T-helper 17 cell (primary cell): ENCODE measurements at places on chromosomes 12 and 14.

DNA sequence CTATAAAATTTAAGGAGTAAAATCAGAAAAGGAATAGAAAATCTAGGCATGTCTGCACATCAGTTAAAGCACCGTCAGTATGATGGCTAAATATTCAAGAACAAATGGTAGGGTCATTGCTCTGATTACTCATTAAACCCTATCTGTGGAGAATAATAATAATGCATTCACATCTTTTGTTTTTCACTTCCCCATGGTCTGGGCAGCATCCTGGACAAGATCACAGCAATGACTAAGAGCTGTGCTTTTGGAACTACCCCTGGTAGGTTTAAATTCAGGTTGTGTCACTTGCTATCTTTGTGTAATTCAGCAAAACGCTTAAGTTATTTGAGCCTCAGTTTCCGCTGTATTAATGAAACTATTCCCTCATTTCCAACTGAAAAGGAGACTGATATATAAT, 33.1 kb downstream of the C12orf42 start:
- no peak for DNase-seq

- no peak for DNase-seq
Measured at GRCh38 chr12:3629057-3629830, 123.7 kb downstream of the CRACR2A start.

DNA sequence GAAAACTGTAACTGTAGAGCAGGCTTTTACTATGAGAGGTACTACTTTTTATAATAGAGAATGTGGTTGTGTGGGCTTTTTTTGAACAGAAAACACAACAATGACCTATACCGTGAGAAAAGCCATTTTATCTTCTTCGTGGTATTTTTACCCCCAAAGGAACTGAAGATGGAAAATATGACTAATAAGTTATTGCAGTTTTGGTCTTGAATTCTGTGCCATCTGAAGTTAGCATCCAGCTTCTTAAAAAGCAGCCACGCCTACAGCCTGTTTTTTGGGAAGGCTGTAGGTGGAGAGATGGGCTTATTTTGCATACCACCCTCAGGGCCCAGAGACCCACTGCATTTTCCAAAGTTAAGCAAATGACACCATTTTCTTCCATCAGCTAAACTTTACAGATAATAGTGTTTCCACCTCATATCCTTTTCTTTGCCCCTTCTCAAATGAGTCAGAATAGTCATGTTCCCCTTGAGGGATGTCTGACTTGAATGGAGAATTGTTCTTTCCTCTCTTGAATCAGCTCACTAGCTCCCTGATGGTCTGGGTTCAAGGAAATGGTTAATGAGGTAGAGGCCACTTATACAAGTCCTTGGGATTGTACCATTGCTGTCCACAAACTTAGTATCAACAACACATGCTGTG, 53.0 kb downstream of the TBC1D30 start:
- DNase-seq = no peak

DNA sequence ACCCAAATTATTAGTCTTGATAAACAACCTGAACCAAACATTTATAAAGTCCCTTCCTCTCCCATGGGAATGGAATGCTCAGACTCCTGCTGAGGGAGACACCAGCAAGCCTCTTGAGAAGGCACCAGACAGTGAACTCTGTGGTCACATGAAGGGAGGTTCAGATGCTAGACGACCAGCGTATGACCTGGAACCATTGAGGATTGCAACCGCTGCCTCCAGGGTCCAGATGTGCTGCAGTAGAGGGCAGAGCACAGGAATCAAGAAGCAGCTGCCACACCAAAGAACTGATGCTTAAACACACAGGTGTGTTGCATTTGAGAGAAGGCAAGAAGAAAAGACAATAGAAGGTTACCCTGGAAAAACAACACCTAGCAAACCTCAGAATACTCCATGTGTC, 592.4 kb downstream of the AACS start:
- DNase-seq = no peak

GRCh38 chr12:5433081-5433844, 1.4 kb downstream of the NTF3 start:
- DNase-seq = no peak

DNA sequence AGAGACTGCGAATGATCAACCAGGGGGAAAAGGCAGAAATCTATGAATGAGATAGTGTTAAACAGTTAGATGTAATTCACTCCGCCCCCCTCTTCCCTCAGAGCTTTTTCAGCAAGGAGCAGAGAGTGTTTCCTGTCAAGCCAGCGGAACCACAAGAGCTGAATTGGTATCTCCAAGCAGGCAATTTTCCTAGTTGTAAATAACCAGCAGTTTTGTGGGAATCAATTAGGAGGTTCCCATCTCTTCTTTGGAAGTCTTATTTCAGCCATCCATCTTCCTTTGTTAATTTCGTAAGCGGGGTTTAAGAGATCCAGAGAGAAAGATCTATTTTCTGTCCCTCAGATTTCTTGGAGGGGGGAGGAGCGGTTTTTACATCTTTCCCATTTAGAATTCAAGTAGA, 178.0 kb downstream of the FOXN3 start:
- no peak for DNase-seq

DNA sequence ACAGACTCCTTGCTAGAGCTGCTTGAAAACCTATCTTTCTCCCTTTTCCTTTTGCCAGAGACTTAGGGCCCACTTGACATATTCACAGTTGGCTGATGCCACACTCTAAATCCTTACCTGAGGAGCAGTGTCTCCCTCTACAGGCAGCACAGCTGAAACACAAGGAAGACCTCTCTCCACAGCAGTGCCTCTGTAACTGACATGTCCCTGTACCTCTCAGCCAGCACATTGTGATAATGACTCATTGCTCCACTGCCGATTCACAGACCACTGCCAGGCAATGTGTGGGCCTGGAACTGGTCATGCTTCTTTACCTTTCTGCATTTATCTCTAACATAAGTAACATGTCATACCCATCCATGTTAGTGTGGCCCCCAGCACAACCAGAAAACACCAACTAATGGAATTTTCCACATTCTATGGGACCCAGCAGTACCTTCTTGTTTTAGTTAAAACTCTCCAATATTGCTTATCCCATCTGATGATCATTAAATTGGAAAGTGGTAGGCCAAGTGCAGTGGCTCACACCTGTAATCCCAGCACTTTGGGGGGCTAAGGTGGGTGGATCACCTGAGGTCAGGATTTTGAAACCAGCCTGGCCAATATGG, 56.5 kb downstream of the GTF2A1 start:
- peak; percentile 7 for DNase-seq

DNA sequence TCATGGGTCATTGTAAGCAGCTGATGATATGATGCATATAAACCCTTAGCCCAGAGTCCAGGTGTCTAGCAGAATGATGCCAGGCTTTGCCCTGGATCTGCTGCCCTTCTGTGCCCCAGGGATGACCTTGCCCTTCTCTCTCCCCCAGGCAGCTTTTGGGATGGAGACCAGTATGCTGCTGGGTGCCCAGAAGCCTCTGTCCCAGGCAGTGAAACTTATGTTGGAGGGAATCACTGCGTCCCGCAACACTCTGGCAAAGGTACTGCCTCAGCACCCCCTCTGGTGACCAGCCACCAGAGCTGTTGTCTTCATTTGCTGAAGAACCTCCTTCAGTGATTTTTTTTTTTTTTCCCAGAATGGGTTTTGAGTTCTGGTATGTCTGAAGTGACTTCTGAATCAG, 23.3 kb downstream of the CYP46A1 start:
- no peak for DNase-seq

GRCh38 chr14:99450266-99450665, 30.4 kb downstream of the SETD3 start:
- no peak for DNase-seq

GRCh38 chr12:69435644-69436043, 34.5 kb upstream of the FRS2 start:
- no peak for DNase-seq

DNA sequence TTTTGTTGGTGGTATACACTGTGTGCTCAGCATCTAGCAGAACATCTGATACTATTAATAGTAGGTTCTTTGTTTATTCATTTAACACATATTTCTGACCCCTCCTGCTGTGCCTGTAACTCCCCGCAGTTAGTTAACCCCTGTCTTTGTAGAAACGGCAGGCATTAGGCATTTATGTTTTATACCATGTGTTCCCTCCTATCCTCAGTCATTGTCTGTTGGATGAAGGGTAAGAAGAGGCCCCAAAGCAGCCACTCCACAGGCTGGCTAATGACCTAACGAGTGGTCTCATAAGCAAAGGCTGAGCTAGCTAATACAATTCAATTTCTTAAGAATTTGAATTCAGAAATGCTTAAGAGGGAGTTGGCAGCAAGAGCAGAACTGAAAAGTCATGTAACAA, 170.8 kb downstream of the TMX1 start:
- DNase-seq = no peak

DNA sequence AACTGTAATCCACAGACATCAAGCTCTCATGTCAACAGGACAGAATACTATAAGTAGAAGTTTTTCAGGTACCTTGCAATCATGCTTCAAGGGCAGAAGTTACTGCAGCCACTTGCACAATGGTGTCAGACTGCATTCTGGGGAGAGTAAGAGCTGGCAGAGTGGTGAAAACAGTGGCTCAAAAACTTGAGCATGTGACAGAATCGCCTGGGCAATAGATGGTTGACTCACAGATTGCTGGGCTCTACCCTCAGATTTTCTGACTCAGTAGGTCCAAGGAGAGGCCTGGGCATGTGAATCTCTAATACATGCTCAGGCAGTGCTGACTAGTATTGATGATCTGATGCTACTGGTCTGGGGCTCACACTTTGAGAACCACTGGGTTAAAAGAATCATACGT, 187.8 kb downstream of the TBX5 start:
- no peak for DNase-seq

DNA sequence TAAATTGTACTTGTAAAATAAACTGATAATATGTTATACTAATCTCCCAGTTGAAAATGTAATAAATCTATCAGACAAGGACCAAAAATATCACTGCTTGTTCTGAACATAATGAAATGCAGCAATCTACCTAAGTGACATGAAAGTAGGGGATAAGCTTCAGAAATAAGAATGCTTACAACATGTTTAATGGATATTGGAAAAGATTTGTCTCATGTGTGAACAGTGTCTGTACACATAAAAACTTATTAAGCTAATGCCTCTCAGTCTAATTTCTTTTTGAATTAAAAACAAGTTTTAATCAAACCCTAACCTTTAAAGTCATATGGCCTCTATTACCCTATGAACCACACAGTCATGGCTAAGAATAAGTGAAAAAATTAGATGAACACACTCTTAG, 465.3 kb downstream of the MDGA2 start:
- no peak for DNase-seq

DNA sequence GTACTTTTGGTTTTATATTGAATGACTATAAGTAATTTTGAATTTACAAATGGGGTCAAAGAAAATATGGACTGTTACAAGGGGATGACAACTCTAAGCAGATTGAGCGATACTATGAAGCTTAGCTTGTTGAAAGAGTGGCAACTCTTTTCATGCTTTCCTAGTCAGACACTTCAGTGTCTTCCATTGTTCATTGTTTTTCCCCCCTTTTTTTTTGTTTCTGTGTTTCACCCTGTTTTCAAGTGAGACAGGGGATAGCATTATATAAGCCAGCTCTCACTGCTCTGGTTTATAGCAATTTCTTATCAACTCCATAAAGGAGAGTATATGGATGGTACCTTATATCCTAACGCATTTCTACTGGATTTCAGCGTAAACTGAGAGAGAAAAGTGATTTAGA, 24.6 kb downstream of the PEBP1 start:
- DNase-seq = no peak

- DNase-seq = no peak
Measured at GRCh38 chr12:50192908-50193307, 25.7 kb upstream of the CERS5 start.

- DNase-seq = no peak
Measured at GRCh38 chr14:72619111-72619571, 274.8 kb downstream of the DPF3 start.

DNA sequence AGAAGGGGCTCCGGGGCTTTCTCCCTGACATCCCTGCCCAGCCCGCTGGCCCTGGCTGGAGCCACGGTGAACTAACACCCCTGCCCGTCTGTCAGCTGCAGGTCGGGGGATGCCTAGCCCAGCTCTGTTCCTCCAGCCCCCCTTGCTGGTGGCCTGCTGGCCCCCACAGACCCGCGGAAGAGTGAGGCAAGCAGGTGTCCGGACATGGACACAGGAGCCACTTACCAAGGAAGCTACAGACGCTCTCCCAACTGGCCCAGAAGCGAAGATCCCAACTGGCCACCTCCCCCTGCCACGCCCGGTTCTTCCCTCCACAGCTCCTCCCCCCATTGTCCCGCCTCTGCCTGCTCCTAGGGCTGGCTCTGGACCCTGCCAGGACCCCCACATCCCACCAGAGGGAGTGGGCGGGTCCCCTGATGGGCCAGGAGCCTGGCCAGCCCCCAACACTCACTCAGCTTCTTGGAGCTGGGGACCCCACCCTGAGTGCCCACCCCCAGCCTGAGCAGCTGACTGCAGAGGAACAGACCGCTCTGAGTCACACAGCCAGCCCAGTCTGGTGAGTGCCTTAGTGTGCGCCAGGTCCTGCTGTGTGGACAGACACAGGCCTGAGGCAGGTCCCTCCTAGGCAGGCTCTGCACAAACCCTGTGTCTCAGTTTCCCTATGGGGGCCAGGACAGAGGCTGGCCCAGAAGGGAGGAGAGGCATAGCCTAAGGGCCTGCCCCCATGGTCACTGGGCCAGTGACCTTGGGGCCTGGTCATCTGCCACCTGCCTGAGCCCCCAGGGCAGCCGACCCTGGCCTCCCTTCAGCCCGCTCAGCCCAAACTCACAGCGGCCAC, 7.7 kb downstream of the AHNAK2 start:
- DNase-seq = no peak

DNA sequence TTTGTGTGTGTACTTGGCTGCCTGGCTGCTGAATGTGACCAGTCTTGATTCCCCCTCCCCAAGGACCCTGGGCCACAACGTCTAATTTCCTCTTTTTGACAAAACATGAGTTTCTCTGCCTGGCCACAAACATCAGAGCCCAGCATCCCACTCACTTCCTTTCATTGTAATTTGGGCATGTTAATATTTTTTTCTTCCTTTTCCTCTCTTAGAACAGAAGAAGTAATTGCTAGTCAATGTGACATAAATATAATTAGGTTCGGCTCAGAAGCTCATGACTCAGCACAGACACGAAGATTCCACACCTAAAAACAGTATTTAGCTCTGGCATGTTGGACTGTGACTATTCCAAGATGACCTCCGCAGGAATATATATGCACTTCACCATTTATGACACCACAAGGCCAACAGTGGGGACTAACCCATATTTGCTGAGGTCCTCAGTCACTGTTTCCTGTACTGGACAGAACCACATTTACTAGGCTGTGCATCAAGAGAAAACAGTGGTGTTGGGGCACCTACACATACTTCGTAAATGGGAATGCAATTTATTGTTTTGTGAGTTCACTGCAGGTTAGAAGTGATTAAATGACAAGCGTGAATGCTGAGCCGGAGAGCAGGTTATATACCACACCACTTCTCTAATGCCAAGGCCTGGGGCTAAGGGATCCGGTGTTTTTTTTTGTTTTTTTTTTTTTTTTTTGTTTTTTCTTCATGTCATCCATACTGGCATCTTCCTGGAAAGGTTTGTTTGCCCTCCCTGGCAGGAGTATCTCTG, 4.2 kb downstream of the GSG1 start:
- no peak for DNase-seq
